AG09309 (cell line): ENCODE measurements at places on chromosomes 5 and 9.

GRCh38 chr9:136081113-136081825 lies 13.8 kb downstream of the NACC2 start:
- DNase-seq = no peak

- no peak for DNase-seq
These were observed 155.8 kb downstream of the PBX3 start for GRCh38 chr9:125902831-125903512.

- no peak for DNase-seq
These were observed 127.5 kb downstream of the ARRDC3 start for GRCh38 chr5:91255396-91256141.

DNA sequence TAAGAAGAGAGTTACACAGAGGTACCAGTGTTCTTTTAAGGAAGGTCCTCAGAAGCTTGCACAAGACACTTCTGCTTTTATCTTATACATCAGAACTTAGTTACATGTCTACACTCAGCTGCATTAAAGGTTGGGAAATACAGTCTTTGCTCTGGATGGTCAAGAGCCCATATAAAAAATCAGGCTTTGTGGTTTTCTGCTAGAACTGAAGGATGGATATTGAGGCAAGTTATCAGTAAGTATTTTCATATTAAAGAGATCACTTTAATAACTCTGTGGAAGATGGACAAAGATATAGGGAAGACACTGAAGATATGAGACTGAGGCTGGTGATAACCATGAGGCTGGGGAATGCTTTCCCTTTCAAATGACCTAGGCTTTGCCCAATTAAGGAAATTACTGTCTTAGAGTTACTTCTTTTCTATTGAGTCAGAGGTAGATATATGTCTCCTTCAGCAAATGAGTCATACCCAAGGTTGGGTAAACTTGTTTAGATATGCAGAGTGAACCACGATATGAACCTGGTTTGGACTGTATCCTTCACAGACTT lies 87.0 kb upstream of the TNC start:
- peak; percentile 59 for DNase-seq

- no peak for DNase-seq
These were observed 6.3 kb upstream of the ERAP1 start for GRCh38 chr5:96814041-96814440.

GRCh38 chr5:3590967-3591900 lies 4.4 kb upstream of the IRX1 start:
- no peak for DNase-seq

DNA sequence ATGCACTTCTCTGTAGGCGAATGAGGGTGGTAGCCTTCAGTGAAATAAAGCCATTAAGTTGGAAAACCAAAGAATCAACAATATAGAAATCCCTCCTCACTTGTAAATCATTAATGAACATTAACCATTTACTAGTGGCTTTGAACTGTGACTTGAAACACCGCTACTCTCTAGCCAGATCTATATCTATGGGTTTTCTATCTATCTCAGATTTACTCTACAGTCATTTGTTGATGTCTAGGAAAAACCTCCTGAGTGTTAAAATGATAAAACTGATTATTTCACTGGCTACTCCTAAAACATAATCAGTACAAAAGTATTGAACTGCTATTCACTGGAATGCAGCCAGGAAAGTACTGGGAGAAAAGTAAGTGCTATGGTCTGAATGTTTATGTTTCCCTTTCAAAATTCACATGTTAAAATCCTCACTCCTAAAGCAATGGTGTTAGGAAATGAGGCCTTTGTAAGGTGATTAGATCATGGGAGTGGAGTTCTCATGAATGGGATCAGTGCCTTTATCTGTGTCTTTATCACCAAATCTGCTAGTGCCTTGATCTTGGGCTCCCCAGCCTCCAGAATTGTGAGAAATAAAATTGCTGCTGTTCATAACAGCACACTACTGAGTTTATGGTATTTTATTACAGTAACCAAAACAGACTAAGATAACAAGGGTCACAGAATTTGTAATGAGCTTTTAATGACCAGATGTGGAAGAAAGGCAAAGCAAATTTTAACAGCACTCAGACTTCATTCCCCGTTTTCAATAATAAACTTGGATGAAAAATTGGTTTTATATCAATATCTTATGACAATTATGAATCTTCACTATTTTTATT lies 8.6 kb upstream of the OXCT1 start:
- DNase-seq = no peak

GRCh38 chr9:81430727-81431126 lies 258.6 kb downstream of the TLE1 start:
- no peak for DNase-seq

- DNase-seq = no peak
These were observed 150.2 kb upstream of the SLC12A2 start for GRCh38 chr5:127933348-127933747.

- no peak for DNase-seq
These were observed 79.8 kb downstream of the LMX1B start for GRCh38 chr9:126693428-126693944.

GRCh38 chr5:160271396-160271795 lies 41.0 kb downstream of the CCNJL start:
- DNase-seq = no peak

GRCh38 chr9:114696814-114697544 lies 15.0 kb upstream of the TEX48 start:
- DNase-seq = no peak

DNA sequence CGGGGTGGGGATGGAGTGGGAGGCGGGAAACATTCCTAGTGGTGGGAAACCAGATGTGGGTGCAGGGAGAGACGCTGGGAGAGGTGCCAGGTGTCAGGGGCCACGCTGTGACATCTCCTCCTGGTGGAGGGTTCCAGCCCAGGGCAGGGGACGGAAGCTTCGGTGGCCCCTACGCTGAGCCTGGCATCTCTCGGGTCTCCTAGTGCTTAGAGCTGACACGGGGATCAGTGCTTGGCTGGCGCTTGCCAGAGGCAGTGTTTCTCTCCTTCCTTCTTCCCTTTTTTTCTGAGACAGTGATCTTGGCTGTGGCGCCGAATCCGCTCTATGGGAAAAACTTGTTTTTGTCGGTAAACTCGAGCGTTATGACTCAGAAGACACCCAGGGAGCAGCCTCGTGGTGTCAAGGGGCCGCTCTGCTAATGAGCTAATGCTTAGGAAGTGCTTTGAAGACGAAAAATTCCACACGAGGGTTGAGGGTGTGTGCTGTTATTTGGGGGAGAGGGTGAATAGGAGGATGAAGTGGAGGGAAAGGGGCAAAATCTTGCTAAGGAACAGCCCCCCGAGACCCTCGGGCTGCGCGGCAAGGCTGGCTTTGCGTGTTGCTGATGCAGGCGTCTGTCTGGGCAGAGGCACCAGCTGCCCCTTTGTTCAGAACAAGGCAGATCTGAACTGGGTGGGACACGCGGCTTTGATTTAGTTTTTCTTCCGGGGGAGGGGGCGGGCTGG lies 20.4 kb upstream of the IER5L start:
- DNase-seq = peak; percentile 32

DNA sequence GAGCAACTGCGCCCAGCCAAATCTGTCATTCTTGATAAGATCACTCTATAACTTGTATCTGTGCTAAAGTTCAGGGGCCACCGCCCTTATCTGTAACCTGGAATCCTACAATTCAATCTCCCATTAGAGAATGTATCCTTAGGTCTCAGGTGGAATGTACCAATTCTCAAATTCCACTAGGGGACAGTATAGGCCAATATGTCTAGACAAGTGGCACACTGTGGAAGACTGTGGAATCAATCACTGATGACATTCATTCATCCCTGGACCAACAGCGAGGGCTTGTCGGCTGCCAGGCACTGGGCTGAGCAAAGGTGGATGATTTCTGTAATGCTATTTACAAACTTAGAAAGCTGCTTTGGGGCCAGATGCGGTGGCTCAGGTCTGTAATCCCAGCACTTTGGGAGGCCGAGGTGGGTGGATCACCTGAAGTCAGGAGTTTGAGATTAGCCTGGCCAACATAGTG lies 28.7 kb upstream of the MEGF9 start:
- DNase-seq = no peak

- DNase-seq = no peak
These were observed 118.4 kb upstream of the MAP3K1 start for GRCh38 chr5:56696900-56697299.

GRCh38 chr5:11230890-11231289 lies 469.9 kb upstream of the DAP start:
- no peak for DNase-seq

- DNase-seq = no peak
These were observed 227.9 kb upstream of the KLF9 start for GRCh38 chr9:70642341-70642740.

GRCh38 chr9:136916330-136917184 lies 28.0 kb downstream of the FBXW5 start:
- no peak for DNase-seq

GRCh38 chr9:76588316-76588715 lies 129.3 kb downstream of the GCNT1 start:
- DNase-seq = no peak

DNA sequence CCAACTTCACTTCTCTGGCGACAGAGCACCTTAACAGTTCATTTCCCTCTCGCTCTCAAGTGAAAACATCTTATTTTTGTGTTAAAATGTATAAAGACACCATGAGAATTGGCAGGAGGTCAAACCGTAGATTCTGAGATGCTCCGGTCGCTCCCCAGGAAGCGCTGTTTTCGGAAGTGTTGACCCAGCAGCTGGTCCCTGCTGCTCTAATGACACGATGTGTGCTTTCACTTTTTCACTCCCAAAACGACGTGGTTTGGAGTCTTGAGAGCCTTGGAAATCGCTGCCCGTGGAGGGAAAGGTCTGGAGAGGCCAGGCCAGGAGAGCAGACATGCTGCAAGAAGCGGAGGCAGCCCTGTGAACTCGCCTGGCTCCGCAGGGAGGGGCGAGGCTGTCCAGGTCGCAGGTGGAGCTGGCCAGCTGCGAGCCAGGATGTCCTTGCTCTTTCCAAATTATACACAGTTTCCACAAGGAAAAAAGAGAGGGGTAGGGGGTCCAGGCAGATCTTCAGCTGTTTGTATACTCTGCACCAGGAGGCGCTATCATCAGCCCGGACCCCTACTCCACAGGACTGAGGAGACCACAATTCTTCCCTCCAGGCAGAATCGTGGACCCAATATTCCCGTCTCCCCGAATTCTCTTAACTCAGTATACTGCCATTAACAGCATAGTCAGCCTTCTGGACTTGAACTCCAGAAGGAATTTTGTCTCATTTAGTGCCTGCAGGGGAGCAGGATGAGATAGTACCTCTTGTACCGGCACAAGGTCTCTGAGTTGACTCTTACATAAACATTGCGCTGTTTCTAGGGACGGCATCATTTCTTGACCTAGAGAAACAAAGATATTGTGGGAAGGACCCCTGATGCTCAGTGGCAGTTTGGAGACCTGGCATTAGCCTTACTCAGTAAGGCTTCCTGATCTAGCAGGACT lies 248.6 kb upstream of the ANKRD55 start:
- DNase-seq = no peak

- no peak for DNase-seq
These were observed 2.2 kb downstream of the GFPT2 start for GRCh38 chr5:180350711-180351465.

GRCh38 chr9:83508067-83508466 lies 30.1 kb downstream of the FRMD3 start:
- DNase-seq = no peak

- peak; percentile 52 for DNase-seq
These were observed 142.3 kb upstream of the ANKH start for GRCh38 chr5:15013654-15014463.

- no peak for DNase-seq
These were observed 123.7 kb upstream of the ANKH start for GRCh38 chr5:14995229-14995628.

DNA sequence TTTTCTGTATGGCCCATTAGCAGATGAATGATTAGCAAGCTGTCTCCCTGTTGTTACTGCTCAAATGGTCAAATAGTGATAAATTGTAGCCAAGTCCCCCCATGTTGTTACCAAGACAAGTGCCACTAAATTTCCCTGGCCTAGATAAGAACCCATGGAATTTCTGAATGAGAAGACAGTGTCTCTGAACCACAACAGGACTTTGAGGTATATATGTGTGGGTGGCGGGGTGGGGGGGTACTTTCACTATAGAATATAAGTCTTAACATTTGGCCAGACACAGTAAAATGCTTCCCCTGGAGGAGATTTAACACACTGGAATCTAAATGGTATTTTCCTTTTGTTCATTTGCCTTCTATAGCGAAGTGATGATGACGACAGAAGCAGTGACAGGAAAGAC lies 28.7 kb downstream of the XPA start:
- DNase-seq = no peak

DNA sequence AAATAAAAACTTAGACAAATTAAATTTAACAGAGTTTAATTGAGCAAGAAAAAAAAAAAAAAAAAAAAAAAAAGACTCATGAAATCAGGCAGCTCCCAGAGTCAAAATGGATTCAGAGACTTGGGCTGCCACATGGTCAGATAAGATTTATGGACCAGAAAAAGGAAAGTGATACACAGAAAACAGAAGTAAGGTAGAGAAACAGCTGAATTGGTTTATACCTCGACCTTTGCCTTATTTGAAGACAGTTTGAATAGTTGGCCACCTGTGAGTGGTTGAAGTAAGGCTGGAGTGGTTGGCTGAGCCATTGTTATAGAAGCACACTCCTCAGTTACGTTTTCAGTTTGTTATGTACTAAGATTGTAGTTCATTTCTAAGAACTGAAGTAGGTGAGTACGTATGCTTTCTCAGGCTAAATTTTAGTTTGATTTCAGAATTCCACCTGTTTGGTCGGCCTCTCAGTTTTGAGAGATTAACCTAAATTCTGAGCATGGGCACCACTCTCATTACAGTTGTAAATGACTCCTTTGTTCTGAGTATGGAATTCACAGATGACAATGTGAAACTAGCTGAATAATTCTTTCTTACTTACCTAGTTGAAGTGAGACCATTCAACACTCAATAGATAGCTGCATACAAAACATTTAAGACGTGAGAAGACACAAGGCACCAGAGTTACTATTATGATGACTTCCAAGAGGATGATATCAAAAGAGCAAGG lies 149.0 kb downstream of the AOPEP start:
- DNase-seq = no peak

- no peak for DNase-seq
These were observed 5.9 kb upstream of the C9orf40 start for GRCh38 chr9:74958587-74958986.

GRCh38 chr9:132742821-132743311 lies 72.6 kb downstream of the GTF3C4 start:
- DNase-seq = no peak

DNA sequence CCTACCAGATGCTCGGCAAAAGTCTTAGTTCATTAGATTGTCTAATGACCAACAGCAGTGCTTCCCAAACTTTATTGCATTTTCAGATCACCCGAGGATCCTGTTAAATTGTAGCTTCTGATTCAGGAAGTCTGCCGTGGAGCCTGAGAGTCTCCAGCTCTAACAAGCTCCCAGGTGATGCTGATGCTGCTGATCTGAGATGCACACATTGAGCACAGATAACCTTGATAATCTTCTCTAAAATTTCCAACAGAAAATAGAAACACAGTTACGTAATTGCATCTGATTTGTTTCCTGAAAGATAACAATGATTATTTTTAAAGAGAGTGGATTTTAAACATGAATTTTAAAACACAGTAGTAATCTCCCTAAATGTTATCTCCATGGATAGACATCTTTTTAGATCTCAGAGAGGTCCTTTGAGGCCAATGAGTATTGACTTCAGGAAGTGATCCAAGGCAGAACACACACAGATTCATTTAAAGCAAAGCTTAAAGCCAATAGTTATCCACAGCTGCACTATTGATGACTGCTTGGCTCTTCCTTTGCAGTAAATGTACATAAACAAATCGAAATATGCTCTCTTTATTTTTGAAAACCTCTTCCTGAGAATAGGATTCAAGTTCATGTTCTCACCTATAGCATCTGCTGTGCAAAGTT lies 122.8 kb upstream of the TNPO1 start:
- no peak for DNase-seq
